GM12891 (cell line): ENCODE measurements at places on chromosomes 7 and 10.

DNA sequence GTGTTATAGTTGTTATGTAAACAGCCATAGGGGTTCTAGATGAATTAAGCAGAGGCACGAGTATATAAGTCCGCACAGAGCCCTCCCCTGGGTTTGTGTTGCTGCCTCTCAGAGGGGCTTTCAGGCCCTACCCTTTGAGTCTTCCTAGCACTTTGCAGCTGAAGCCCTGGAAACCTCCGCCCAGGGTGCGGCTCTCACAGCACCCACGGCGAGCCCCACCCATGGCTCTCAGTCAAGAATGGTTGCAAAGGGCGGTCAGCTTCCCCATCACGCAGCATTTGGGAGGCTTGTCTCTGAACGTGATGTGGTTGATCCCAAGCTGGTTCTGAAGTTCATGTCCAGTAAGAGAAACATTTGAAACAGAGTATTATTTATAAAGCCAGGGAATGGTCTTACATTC lies 18.8 kb upstream of the INSIG1 start:
- no peak for DNase-seq

GRCh38 chr7:128347647-128348097 lies 4.0 kb upstream of the RBM28 start:
- no peak for DNase-seq

GRCh38 chr10:5458949-5459747 lies 40.2 kb downstream of the CALML5 start:
- no peak for DNase-seq

GRCh38 chr7:148763622-148764021 lies 64.9 kb downstream of the CUL1 start:
- no peak for DNase-seq

GRCh38 chr7:106068986-106069385 lies 43.1 kb downstream of the SYPL1 start:
- DNase-seq, result no peak

DNA sequence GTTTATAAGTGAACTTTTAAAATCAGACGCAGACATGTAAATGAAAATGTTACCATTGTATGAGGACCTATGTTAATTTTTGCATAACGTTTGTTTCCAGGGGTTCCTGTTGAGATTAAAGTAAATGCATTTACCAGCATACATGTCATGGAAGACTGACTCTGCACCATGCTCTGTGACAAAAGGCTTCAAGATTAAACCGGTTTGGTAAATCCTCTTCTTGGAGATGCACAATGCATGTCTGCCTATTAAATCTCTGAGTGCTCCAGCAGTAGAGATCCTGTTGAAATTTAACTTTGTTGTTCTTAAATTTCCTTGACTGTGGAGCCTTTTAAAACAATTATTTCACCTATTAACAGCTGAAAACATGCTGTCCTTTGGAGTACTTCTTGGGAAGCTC lies 36.5 kb upstream of the JAZF1 start:
- no peak for DNase-seq

DNA sequence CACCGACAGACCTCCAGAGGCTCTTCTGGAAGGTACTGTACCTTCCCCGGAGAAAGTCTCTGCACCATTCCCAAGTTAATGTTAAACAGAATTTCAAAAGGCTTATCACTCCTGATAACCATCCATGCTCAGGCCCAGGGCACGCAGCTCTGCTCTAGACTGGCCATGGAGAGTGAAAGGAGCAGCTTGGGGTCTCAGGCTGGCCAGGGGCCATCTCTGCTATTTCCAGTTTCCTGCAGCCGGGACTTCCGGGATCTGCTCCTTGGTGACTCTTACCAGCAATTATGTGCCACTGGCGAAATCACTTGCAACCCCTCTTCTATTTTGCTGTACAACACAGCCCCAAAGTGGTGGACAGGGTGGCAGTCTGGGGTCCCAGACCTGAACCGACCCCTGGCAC lies 6.0 kb downstream of the CLDN15 start:
- no peak for DNase-seq

- DNase-seq, result no peak
These were observed 108.6 kb downstream of the LRRC4 start for GRCh38 chr7:127922656-127923055.

DNA sequence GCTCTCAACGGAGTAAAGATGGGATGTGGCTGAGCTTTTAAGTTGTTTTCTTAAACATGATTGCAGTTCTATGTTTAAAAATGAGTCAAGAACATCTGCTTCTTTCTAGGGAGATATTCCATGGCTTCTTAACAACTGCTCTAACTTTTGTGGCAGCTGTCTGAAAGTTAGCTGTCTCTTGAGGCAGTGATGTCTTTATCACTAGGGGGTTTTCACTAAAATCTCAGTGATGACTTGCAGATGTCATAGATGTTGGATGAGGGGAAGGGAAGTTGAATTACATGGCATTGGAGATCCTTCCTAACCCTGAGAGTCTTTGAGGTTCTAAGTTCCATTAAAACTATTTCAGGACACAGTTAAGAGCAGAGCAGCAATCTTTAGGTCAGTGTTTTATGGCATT lies 43.5 kb downstream of the PRKG1 start:
- no peak for DNase-seq

DNA sequence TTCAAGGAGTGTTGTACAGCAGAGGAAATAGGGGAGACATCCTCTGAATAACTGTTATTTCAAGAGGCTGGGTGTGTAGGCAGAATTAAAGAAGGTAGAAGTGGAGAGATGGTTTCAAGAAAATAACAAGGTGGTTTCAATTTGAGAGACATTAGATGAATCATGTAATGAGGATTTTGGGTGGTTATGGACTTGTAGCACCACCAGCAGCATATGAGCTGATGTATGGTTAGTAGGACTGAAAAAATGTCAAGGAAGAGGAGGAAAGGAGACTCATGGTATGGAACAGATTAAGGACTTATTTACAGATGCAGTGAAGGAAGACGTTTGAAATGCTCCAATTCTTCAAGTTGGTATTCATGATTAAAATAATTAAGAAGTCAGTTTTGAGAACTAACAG lies 166.2 kb downstream of the EXOC4 start:
- DNase-seq, result no peak

- no peak for DNase-seq
These were observed 36.0 kb upstream of the ARHGAP21 start for GRCh38 chr10:24759672-24760071.

GRCh38 chr7:44320141-44320540 lies 5.3 kb downstream of the CAMK2B start:
- DNase-seq, result no peak

DNA sequence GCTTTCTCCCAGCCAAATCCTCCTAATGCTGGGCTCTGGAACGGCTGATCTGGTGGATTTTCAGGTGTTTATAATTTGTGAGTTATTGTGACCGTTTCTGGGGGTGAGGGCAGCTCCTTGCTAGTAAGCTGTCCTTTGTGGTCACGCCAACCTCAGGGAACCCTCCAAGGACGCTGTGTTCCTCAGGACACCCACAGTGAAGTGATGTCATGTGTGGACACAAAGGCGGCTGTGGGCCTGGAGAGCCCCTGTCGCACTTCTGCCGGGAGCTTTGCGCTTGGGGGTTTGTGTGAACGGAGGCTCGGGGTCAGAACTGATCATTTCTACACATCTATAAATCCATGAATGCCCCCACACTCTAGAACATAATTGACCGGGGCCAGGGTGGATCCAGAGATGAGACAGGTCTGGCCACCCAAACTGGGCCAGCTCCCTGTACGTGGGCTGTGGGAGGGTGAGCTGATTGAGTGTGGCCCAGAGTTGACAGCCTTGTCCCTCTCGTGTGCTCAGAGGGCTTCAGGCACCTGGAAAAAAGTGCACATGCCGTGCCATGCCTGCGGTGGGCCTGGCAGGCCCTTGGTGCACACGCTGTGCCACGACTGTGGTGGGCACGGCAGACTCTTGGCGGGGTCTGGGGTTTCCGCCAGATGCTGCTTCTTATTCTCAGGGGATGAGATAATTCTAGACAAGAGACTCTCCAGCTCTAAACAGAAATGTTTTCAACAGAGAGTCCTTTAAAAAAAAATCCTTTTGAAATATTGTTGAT lies 130.2 kb downstream of the VIPR2 start:
- no peak for DNase-seq

DNA sequence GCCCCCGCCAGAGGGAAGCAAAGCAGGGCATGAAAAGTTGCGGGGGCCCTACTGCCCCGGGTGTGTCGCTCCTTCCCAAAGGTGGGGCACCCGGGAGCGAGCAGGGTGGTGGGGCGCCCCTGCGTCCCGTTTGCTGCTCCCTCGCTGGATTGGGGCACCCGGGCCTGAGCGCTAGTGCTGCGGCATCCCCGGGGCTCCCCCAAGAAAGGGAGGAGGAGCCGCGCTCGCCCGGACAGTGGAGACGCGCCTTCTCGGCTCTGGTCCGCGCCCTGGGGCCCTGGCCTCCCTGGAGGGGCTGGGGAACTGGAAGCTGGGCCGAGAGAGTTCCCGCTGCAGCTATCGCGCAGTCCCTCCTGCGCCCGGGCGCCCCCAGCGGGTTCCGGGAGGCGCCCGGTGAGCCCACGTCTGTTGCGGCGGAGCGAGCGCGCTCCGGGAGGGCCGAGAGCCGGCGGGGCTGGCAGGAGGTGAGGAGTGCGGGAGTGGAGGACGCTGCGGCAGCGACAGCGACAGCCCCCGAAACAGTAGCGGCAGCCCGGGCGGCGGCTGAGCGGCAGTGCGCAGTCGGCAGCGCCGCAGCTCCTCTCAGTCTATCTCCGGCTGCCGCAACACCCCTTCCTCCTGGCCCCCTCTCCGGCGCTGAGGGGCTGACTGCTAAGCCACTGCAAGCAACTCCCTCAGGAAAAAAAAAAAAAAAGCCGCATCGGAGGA lies 504 bp upstream of the BMPER start:
- peak; percentile 27 for DNase-seq

- DNase-seq, result peak; percentile 52
These were observed 40.6 kb downstream of the CYP17A1 start for GRCh38 chr10:102796407-102797176.

DNA sequence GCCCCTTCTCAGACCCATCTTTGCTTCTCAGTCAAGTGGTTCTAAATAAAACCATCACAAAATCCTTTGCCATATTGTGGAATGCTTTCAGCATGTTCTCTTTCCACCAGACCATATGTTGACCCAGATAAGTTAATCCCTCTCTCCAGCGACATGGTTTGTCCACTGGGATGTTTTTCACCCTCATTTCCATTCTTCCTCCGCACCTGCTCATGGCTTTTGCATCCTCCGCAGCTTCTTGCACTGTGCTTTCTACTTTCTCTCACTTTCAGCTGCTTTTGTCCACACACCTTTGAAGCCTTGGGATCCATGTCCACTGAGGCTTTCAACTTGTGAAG lies 52.3 kb upstream of the WAC start:
- DNase-seq, result no peak

DNA sequence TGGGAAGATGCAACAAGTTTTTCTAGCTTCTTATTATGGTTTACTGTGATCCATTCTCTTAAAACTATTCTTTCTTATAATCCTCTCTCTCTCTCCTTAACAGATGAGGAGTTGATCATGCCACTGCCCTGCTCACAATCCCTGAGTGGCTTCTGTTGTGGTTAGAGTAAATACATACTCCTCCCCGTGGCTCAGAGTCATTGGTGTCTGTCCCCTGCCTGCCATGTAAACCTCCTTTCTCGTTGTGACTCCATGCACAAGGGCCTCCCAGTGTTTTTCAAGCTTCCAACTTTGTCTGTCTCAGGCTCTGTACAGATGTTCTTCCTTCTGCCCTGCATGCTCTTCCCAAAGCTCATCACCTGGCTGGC lies 20.4 kb downstream of the CCNY start:
- no peak for DNase-seq

DNA sequence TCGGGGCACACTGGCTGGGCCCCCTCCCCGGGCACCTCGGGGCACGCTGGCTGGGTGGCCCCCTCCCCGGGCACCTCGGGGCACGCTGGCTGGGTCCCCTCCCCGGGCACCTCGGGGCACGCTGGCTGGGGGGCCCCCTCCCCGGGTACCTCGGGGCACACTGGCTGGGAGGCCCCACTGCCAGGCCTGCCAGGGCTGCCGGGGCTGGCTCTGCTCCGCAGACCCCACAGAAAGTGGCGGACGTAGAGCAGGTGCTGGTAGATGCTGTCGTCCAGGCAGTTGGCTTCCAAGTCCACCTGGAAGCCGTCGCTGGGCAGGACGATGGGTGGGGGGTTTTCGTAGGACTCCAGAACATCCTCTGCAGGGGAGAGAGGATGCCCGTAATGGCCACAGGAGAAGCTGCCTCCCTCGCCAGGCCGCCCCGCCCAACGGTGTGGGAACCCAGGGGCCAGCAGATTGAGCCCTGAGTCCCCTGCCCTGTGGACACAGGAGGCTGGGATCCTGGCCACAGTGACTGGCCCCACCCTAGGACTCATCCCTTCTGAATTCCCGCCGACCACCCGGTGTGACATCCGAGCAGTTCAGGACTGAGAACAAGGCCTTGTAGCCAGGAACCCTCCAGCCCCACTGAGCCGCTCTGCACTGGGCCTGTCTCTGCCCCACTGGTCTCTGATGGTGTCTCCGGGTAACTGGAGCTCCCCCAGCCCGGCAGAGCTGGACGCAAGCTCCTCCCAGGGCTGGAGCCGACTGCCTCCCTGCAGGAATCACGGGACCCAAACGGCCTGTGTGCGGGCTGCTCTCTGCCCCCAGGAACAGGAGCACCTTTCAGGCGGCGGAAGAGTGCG lies 28.2 kb downstream of the AP5Z1 start:
- DNase-seq, result no peak

DNA sequence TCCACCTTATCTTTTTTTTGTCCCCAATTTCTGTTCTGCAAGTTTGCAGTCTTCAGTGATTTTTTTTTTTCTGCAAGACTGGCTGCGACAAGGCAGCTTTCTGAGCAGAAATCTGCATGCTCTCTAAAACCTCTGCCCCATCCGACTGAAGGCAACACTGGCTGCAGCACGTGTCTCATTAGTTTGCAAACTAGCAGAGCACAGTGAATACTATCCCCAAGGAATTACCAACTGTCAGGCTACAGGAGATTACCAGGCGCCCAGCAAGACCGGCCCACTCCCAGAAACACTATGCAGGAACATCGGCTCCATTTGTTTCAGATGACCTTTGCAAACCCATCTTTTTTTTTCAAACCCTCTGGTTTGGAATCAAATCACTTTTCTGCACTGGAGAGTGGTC lies 538.8 kb downstream of the SORCS1 start:
- no peak for DNase-seq

- no peak for DNase-seq
These were observed 1.7 kb downstream of the MCM7 start for GRCh38 chr7:100099452-100099851.

DNA sequence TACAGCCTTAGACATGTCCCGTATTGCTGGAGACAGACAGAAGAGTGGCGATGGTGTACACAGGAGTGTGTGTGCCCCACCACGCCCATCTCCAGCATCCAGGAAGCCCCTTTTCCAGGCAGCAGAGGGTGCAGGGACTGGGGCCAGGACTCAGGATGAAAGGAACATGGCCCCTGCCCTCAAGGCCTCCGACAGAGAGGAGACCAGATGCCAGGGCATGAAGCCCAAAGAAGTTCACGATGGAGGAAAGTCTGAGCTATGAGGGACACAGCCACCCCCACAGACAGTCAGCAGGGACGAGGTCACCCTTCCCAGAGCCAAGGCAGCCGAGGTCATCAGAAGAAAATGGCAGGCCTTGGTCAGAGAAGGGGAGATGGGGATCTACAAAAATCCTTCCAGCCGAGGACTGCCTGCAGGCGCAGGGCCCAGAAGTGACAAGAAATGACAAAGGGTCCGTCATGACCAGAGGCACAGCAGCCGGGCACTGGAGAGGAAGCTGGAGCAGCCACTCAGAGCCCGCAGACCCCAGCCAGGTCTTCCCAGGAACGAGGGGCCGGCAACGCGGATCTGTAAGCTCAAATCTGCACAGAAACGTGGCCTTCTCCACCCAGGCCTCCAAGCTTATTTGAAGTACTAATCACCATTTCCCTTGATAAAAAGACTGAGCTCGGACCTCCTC lies 78.7 kb upstream of the PPP2R2D start:
- no peak for DNase-seq

GRCh38 chr7:1422512-1423263 lies 36.6 kb downstream of the MICALL2 start:
- DNase-seq, result no peak
